ENCODE measurements at places on chromosomes 12 and 14.

- no peak for DNase-seq
These were observed 149.9 kb downstream of the KIF26A start for GRCh38 chr14:104288272-104288671.

DNA sequence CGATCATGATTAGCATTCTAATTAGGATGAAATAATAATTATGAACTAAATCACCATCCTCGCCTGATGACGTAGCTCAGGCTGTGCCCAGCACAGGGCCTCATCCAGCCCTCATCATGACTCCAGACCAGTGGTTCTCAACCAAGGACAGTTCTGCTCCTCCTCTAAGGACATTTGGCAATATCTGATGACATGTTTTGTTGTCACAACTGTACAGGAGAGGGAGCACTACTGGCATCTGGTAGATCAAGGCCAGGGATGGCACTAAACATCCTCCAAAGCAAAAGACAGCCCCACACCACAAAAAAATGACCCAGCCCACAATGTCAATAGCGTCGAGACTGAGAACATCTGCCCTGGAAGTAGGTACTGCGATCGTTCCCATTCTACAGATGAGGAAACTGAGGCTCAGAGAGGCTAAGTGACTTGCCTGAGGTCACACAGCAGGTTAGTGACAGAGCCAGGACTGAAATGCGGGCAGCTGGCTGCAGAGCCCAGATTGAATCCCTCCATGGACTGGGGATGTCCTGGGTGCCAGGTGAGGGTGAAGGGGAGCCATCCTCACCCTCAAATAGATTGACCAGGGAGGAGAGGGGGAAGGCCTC is 15.5 kb downstream of the TRPV4 start:
- no peak for DNase-seq

- no peak for DNase-seq
These were observed 125.9 kb downstream of the ALX1 start for GRCh38 chr12:85405781-85406522.

- DNase-seq, result no peak
These were observed 35.6 kb upstream of the ANKS1B start for GRCh38 chr12:100020370-100020769.

All from AG08396 (cell line).